Type B pancreatic cell (in vitro differentiated cells): ENCODE measurements at places on chromosomes 3 and 15. TPM values are rescaled to one million over a fixed set of nuclear protein-coding genes. Genes with fewer than 3 reads are reported as not detected.

Gene NFKBIZ
- 54.1 and 87.6 TPM in 2 replicates for total RNA-seq

Gene CCDC13
- 0.71 and 2.4 TPM in 2 replicates for total RNA-seq

Gene CYP1A1
- 189 and 410 TPM in 2 replicates for total RNA-seq

Gene DUOXA2
- 0.17 and 0.52 TPM in 2 replicates for total RNA-seq

Gene ABHD6
- 15.7 and 25.4 TPM in 2 replicates for total RNA-seq

Gene GOLGA8H
- total RNA-seq: 0.77 TPM in 1 of 2 replicates, not detected in the other

Gene GADL1
- 1.9 and 3.1 TPM in 2 replicates for total RNA-seq

Gene EFHB
- total RNA-seq: 0.71 and 1.8 TPM in 2 replicates

Gene TEX9
- 19.7 and 23.7 TPM in 2 replicates for total RNA-seq

Gene FOXB1
- total RNA-seq: 0.60 TPM in 1 of 2 replicates, not detected in the other

Gene C3orf20
- 0.12 and 0.24 TPM in 2 replicates for total RNA-seq

Gene SLC27A2
- 5.9 and 12.0 TPM in 2 replicates for total RNA-seq

Gene IMPG2
- total RNA-seq: 0.43 and 0.53 TPM in 2 replicates

Gene TMEM207
- not detected in 2 replicates for total RNA-seq
